Activated CD4-positive, alpha-beta memory T cell treated with anti-CD3 and anti-CD28 coated beads, Interleukin-2, amount 10 ng/mL, durations not matched to agents 7 days and 5 days (primary cell): ENCODE measurements at places on chromosomes 2 and 18.

GRCh38 chr18:50284255-50284885 is 3.0 kb upstream of the MBD1 start:
- peaks cover 72% of the 10 kb centered on the region for H3K36me3 ChIP-seq
- no peaks in the 10 kb centered on the region for H3K27me3 ChIP-seq
- H3K4me3 ChIP-seq, result peak overlapping the region; percentile 49
- H3K27ac ChIP-seq, result peak overlapping the region; percentile 69
- DNase-seq, result no peak

- H3K27ac ChIP-seq, result no peak overlapping the region
- DNase-seq, result no peak
- no peak overlapping the region for H3K4me3 ChIP-seq
Observed at GRCh38 chr2:88924533-88924932, 233.1 kb downstream of the RPIA start.

DNA sequence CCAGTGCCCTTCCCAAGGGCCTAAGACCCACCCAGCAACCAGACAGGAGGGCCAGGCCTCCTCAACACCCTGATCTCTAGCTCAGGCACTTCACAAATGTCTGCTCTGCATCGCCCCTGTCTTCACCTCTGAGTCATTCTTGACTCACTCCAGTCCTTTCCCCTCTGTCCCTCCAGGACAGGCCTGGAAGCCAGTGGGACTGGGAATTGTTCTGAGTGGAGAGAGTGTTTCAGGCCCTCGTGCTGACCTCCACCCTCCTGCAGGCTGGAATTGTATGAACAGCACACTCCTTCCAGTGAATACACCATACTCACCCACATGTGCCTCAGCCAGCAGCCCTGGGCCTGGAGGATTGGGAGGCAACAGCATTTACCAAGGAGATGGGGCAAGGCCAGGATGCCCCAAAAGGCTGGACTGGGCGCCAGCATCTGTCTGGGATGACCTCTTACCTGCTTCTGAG is 304.2 kb downstream of the CYP26B1 start:
- H3K27me3 ChIP-seq, result no peaks in the 10 kb centered on the region
- no peaks in the 10 kb centered on the region for H3K36me3 ChIP-seq
- H3K27ac ChIP-seq, result no peak overlapping the region
- no peak overlapping the region for H3K4me3 ChIP-seq
- DNase-seq, result no peak

DNA sequence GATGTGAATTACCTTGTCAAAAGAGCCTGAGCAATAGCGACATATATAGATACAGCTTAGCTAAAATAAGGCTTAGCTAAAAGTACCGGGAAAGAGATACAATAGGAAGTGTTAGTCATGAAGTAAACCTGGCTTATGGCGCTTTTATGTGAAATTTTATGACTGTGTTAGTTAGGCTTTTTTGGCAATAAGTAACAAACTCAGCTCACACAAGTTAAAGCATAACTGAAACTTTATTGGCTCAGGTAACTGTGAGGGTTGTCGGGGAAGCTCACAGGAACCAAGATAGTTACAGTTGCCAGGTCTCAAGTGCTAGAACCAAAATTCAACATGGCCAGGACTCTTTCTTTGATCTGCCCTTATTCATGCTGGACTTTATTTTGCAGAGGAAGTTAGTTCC is 925.0 kb upstream of the GYPC start:
- no peak overlapping the region for H3K4me3 ChIP-seq
- no peaks in the 10 kb centered on the region for H3K4me1 ChIP-seq
- H3K27ac ChIP-seq, result no peak overlapping the region

GRCh38 chr2:62084801-62085200 is 111.1 kb upstream of the B3GNT2 start:
- DNase-seq, result no peak
- H3K36me3 ChIP-seq, result no peaks in the 10 kb centered on the region
- no peak overlapping the region for H3K4me3 ChIP-seq
- H3K4me1 ChIP-seq, result no peaks in the 10 kb centered on the region
- H3K27ac ChIP-seq, result no peak overlapping the region

DNA sequence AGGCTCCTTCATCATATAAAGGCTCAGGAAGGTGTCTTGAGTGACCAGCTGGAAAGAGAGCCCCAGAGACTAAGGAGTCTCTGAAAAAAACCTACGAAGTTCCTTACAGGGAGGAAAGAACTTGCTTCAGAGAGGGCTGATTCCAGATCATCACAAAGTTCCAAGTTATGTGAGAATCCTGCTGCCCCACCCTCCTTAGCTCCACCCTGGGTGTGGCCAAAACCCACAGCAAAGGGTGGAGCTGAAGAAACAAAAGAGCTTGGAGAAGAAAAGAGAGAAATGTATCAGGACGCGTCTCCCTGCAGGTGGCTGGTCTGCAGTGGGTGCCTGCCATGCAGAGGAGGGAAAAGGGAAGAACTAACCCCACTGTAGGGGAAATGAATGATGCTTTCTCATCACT is 32.8 kb upstream of the ZNF396 start:
- H3K27ac ChIP-seq, result no peak overlapping the region
- H3K4me3 ChIP-seq, result no peak overlapping the region
- H3K27me3 ChIP-seq, result peaks cover 18% of the 10 kb centered on the region
- no peak for DNase-seq
- H3K36me3 ChIP-seq, result no peaks in the 10 kb centered on the region

- no peak for DNase-seq
- no peak overlapping the region for H3K4me3 ChIP-seq
- no peaks in the 10 kb centered on the region for H3K36me3 ChIP-seq
- H3K27ac ChIP-seq, result no peak overlapping the region
- H3K4me1 ChIP-seq, result no peaks in the 10 kb centered on the region
Observed at GRCh38 chr2:153644955-153645354, 166.4 kb upstream of the RPRM start.

- no peak for DNase-seq
- no peaks in the 10 kb centered on the region for H3K36me3 ChIP-seq
- H3K4me1 ChIP-seq, result no peaks in the 10 kb centered on the region
- H3K27me3 ChIP-seq, result no peaks in the 10 kb centered on the region
- no peak overlapping the region for H3K27ac ChIP-seq
- no peak overlapping the region for H3K4me3 ChIP-seq
Observed at GRCh38 chr2:36427790-36428243, 72.2 kb downstream of the CRIM1 start.

- peaks cover 22% of the 10 kb centered on the region for H3K4me1 ChIP-seq
- DNase-seq, result no peak
- peak overlapping the region; percentile 28 for H3K27ac ChIP-seq
- H3K4me3 ChIP-seq, result no peak overlapping the region
Observed at GRCh38 chr18:12722731-12723130, 19.9 kb downstream of the PSMG2 start.
